Naive B cell (primary cell): ENCODE measurements at places on chromosomes 16 and 17. TPM values are rescaled to one million over a fixed set of nuclear protein-coding genes. Genes with fewer than 3 reads are reported as not detected.

The EVI2B gene
- polyA plus RNA-seq, result 199 TPM

The CSHL1 gene
- polyA plus RNA-seq, result not detected

The SPATA22 gene
- polyA plus RNA-seq, result not detected

The MEFV gene
- 0.25 TPM for polyA plus RNA-seq

The ALDH3A1 gene
- 0.19 TPM for polyA plus RNA-seq

The TBC1D16 gene
- not detected for polyA plus RNA-seq

The HBQ1 gene
- not detected for polyA plus RNA-seq

The OR1F1 gene
- not detected for polyA plus RNA-seq

The CCL2 gene
- not detected for polyA plus RNA-seq

The PRSS33 gene
- not detected for polyA plus RNA-seq

The TP53TG3C gene
- not detected for polyA plus RNA-seq

The LRRC75A gene
- 1.5 TPM for polyA plus RNA-seq

The SLC5A10 gene
- polyA plus RNA-seq, result not detected

The SPN gene
- polyA plus RNA-seq, result 2.4 TPM

The PRDM7 gene
- polyA plus RNA-seq, result not detected

The SMTNL2 gene
- polyA plus RNA-seq, result not detected

The EPX gene
- polyA plus RNA-seq, result not detected

The GAST gene
- polyA plus RNA-seq, result not detected

The YBX2 gene
- not detected for polyA plus RNA-seq

The DYNLL2 gene
- polyA plus RNA-seq, result 0.26 TPM

The WNT3 gene
- polyA plus RNA-seq, result not detected

The FAHD1 gene
- 20.2 TPM for polyA plus RNA-seq

The EXOC3L1 gene
- polyA plus RNA-seq, result not detected

The TBC1D26 gene
- polyA plus RNA-seq, result not detected

The MYO15B gene
- polyA plus RNA-seq, result 3.7 TPM

The C16orf96 gene
- not detected for polyA plus RNA-seq

The PIGW gene
- 12.8 TPM for polyA plus RNA-seq

The PRAC1 gene
- polyA plus RNA-seq, result not detected

The FBF1 gene
- polyA plus RNA-seq, result 3.8 TPM

The CD79B gene
- 2,263 TPM for polyA plus RNA-seq

The UTS2R gene
- not detected for polyA plus RNA-seq

The PLA2G10 gene
- polyA plus RNA-seq, result not detected

The GJD3 gene
- not detected for polyA plus RNA-seq

The TMIGD1 gene
- polyA plus RNA-seq, result not detected

The PITPNM3 gene
- polyA plus RNA-seq, result not detected

The MT1F gene
- polyA plus RNA-seq, result 10.3 TPM

The ALOX12B gene
- 0.45 TPM for polyA plus RNA-seq

The DNAI2 gene
- not detected for polyA plus RNA-seq

The KDM8 gene
- polyA plus RNA-seq, result 3.2 TPM
